Right ventricle myocardium inferior (tissue), 1 donor: ENCODE measurements at places on chromosomes 1 and 21. TPM values are rescaled to one million over a fixed set of nuclear protein-coding genes. Genes with fewer than 3 reads are reported as not detected.

- DNase-seq = no peak
Measured at GRCh38 chr1:161001525-161001924, 19.4 kb downstream of the F11R start.

- no peak for DNase-seq
Measured at GRCh38 chr1:21307210-21307609, 16.9 kb upstream of the ECE1 start.

- no peak for DNase-seq
Measured at GRCh38 chr1:227372726-227373130, 54.4 kb upstream of the CDC42BPA start.

DNA sequence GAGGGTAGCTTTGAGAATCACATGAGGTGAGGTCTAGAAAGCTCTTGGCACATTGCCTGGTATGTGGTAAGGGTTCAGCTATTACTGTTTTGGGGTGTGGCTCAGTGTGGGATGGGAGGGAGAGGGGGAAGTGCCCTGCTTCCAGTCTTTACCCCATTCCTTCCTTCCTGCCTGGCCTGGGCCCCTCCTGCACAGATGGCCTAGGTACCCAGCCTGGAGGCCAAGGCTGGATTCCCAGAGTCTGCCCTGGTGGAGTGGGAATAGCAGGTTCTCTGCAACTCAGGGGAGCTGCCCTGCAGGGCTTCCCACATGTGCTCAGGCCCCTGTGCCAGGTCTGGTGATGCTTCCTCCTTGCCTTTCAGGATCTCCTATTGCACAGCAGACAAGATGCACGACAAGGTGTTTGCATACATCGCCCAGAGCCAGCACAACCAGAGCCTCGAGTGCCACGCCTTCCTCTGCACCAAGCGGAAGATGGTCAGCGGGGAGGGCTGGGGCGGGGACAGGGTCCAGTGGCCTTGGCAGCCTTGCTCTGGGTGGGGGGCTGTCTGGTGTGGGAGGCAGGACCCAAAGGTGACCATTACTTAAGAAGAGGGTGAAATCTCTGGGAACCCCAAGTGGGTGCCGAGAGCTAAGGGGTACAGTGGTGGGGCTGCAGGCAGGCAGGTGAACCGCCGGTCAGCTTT lies 13.5 kb downstream of the LDLRAP1 start:
- no peak for DNase-seq

- no peak for DNase-seq
Measured at GRCh38 chr1:67429011-67429527, 1.1 kb downstream of the SERBP1 start.

DNA sequence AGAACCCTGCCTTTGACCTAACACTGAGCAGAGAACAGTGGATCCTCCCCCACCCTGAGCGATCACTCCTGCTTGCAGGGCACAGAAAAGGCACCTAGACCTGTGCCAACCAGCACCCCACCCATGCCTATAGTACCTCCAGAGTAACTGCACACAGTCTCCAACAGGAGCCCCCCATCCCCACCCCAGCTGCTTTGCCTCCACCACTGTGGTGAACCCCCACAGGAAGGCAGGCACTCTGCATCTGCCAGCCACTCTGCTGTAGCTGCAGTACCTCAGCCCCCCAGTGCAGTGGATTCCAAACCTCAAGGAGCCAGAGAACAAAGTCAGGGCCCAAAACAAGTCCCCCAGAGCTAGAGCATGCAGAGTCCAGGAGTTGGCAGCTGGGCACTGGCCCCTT lies 10.7 kb downstream of the SPATC1L start:
- DNase-seq = no peak

DNA sequence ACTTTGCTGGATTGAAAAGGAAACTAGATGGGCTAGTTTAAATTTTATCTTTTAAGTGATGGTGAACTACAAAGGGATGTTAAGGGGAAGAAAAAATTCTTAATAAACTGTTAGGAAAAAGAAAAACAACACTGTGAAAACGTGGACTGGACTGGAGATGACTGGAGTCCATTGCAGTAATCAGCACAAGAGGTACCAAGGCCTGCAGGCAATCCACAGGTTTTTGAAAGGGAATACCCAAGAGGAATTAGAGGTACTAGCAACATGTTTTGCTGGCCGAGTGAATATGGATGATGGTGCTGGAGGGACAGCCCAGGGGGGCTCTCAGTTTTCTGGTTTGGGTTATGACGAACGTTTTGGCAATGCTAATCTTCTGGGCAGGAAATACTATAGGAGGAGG lies 39.0 kb upstream of the SLC30A10 start:
- no peak for DNase-seq

DNA sequence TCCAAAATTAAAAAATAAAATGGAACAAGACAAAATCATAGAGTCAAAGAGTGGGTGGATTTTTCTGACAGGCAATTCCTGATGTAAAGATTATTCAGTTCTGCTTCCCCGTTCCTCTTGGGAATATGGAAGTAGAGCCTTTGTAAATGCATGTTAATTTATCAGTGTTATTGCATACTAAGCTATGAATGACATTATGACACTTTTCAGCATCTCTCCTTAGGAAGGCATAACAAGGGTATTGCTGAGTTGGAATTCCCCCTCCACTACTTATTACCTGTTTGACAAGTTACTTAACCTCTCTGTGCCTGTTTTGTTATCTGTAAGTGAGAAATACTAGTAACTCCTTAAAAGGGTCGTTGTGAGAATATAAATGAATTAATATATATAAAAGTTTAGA lies 640.4 kb downstream of the LMO4 start:
- no peak for DNase-seq

DNA sequence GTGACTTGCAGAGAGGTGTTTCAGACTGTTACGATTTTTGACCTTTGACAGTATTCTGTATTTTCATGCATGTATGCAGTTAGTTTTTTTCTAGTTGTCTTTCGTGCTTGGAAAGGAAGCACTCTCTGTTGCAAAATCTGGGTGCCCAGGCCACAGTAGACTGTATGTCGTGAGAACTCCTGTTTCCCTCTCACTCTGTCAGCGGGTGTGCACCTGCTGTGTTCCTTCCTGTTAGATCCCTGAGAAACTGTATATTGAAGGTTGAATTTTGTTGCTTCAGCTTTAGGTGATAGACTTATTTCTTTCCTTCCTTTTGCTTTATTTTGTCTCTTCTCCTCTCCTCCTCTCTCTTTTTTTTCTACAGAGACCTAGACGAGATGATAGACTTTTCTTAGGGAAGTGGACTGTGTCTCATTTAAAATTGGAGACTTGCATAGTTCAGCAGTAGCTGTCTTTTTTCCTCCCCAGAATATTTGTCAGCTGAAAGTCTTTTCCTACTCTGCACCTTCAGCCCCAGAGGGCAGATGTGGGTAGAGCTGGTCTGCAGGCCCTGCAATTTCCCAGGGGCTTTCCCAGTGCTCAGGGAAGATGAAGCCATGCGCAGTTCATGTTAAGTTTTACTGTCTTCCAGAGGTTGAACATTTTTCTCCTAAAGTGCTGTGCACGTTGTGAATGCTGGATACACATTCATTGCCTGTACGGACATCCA lies 1.4 kb downstream of the TRAPPC10 start:
- no peak for DNase-seq

- DNase-seq = peak; percentile 94
Measured at GRCh38 chr1:91021686-91022517, at the start of gene ZNF644. ZNF644 (minus strand) TSS chr1:91022035; CDS start chr1:90982353, 39,682 bp downstream.

GRCh38 chr1:53556657-53557227 lies 97.5 kb downstream of the DMRTB1 start:
- DNase-seq = no peak

DNA sequence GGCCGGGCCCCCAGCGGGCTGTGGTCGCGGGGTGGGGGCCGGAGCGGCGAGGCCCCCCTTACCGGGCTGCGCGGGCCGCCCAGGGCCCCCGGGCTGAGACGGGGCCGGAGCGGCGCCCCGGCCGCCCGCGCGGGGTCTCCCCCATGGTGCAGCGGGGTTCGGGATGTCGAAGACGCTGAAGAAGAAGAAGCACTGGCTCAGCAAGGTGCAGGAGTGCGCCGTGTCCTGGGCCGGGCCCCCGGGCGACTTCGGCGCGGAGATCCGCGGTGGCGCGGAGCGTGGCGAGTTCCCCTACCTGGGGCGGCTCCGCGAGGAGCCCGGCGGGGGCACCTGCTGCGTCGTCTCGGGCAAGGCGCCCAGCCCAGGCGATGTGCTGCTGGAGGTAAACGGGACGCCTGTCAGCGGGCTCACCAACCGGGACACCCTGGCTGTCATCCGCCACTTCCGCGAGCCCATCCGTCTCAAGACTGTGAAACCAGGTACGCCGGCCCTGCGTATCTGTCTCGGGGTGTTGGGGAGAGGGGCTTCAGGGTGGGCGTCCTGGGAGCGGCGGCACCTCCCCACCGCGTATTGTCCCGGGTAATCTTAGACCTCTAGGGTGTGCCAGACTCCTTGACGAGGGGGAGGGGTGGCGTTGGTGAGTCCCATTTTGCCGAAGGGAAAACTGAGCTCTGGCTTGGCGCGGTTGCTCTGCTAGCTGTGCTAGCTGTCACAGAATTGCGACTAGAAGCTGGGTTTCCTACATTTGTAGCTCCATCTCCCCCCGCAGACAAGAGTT lies 745 bp downstream of the MAGI3 start:
- DNase-seq = peak; percentile 70

- no peak for DNase-seq
Measured at GRCh38 chr1:206037581-206037980, 13.9 kb upstream of the CTSE start.

DNA sequence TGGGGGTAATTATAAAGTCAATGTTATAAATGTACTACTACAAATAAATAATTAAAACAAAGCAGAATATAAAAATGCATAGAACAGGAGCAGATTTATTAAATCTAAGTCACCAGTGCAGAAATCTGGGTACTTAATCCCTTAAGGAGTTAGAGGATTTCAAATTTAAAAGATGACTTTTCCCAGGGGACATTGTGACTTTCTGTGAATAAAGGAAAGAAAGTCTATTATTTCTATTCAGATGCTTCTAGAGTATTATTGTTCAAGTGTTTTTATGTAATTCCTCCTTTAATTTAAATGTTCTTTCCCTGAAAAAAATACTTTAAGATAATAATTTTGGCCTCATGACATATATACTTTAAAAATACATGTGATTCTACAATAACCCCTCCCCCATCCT lies 43.4 kb downstream of the SYDE2 start:
- DNase-seq = no peak

DNA sequence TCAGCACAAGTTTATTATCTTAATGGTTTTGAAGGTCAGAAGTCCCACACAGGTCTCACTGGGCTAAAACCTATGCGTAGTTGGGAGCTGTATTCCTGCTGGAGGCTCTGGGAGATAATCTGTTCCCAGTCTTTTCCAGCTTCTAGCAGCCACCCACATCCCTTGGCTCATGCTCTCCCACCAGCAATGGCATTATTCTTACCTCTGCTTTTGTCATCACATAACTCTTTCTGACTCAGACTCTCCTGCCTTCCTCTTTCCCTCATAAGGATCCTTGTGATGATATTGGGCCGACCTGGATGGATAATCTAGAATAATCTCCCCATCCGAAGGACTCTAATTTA lies 122.2 kb upstream of the PRDX6 start:
- DNase-seq = no peak

DNA sequence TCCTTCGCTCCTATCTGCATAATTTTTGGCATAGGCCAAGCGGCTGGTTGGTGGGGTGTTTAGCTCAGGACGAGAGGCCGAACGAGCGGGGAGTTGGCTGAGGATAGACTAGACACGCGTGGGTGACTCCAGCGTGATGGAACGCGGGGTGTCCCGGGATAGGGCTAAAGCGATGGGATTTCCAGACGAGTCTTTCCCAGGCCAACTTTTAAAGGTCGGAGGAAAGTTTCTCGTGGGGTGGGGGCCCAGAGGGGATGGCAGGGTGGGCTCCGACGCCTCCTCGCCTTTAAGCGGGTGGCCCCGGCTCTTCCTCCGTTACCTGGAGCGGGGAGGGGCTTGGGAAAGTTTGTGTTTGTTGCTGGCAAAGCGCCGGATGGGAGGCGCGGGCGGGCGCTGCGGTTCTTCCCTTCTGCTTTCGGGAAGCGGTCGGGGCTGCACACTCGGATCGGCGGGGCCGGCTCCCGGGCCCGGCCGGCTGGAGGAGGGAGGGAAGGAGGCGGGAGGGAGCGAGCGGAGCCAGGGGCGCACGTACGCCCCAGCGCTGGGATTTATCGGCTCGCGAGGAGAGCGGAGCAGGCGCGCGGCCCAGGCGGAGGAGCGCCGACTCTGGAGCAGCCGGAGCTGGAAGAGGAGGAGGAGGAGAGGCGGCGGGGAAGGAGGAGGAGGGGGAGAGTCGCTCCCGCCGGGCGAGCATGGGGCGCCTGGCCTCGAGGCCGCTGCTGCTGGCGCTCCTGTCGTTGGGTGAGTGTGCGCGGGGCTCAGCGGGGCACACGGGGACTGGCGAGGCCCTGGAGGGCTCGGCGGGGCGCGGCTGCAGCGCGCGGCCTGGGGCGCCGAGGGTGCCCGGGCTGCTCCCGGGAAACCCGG lies at the start of gene PTGFRN:
PTGFRN (plus strand) TSS at position 405 of the 867 bp plus-strand sequence; CDS start at position 693, 288 bp downstream.
- peak; percentile 83 for DNase-seq

DNA sequence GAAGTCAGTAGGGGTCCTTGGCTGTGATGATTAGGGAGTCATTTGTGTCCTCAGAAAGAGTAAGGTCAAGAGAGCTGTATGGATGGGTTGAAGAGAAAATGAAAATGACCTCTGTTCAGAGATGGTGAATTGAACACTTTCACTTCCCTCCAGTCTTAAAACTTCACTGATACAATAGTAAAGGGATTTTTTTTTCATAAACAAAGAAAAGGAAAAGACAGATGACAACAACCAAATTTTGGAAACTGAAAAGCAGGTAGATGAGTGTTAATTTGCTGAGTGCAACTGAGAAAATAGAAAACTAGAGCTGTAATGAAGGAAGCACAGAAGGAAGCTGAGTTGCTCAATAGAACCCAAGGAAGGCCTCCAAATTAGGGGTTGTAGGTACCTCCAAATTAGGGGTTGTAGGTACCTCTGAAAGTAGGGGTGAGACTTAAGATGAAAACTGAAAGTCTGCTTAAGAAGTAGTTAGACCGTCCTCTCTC lies 14.8 kb upstream of the S1PR1 start:
- no peak for DNase-seq

GRCh38 chr1:246351721-246352120 lies 155.4 kb downstream of the SMYD3 start:
- no peak for DNase-seq

- DNase-seq = no peak
Measured at GRCh38 chr1:55310505-55310971, 95.4 kb upstream of the USP24 start.

DNA sequence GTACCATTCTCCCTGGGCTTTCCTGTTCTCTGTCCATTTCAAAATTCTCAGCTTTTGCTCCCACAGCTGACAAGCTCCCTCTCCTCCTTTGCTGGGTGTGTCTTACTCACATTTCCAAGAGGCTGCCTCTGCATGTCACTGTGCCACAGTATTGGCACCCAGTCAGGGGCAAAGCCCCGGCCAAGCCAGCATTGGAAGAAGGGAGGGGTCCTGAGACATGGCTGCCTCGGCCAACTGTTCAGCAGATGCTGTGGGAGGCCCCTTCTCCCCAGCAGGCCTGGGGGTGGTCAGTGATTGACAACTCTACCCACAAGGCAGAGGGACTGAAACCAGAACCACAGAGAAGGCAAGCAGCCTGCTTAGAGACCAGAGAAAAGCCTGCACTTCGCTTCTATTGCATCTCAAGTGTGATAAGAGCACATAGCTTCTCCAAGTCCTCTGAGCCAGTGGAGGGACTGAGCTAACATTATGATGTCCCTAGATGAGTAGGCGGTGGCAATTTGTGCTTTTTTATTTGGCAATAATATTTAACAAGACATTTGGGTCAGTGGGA lies 294.1 kb downstream of the SIPA1L2 start:
- no peak for DNase-seq

The DMAP1 gene
- 27.5 TPM for total RNA-seq

The NFASC gene
- total RNA-seq = 10.5 TPM

The SPATA21 gene
- not detected for total RNA-seq

The BSND gene
- total RNA-seq = not detected

The ASAP3 gene
- 44.3 TPM for total RNA-seq

The DYRK3 gene
- 21.9 TPM for total RNA-seq

The SELE gene
- total RNA-seq = 0.87 TPM

The LAMB3 gene
- 5.9 TPM for total RNA-seq

The XCL2 gene
- not detected for total RNA-seq

The IVL gene
- not detected for total RNA-seq

The PLA2G2C gene
- total RNA-seq = not detected
